Osteoblast (primary cell): ENCODE measurements at places on chromosomes 2 and 18. TPM values are rescaled to one million over a fixed set of nuclear protein-coding genes. Genes with fewer than 3 reads are reported as not detected.

- no peak for DNase-seq
- H3K4me1 ChIP-seq, result no peaks in the 10 kb centered on the region
- no peaks in the 10 kb centered on the region for H3K27me3 ChIP-seq
Observed at GRCh38 chr2:62340994-62341484, 145.1 kb downstream of the B3GNT2 start.

DNA sequence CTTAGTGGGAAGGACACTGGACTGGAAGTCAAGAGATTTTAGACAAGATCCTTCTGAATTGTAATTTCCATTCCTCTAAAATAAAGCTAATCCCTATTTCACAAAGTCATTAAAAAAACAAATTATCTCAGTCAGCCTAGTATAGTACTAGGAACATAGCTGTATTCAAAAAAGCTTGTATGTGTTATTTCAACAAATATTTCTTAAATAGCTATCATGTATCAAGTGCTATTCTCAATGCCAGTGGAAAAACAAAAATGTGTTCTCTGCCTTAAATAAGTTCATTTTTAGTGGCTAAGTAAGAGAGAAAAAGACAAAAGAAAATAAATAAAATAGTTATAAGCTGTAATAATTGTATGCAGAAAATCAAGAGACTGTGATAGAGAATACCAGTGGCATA, 541.8 kb upstream of the CDH2 start:
- no peak overlapping the region for H3K27ac ChIP-seq
- H3K36me3 ChIP-seq, result no peaks in the 10 kb centered on the region
- no peak for DNase-seq
- H3K4me3 ChIP-seq, result no peak overlapping the region
- no peaks in the 10 kb centered on the region for H3K4me1 ChIP-seq

GRCh38 chr18:44473394-44474066, 207.2 kb upstream of the SETBP1 start:
- no peak overlapping the region for H3K4me3 ChIP-seq
- H3K27me3 ChIP-seq, result no peaks in the 10 kb centered on the region
- no peak overlapping the region for H3K27ac ChIP-seq
- DNase-seq, result no peak
- H3K36me3 ChIP-seq, result no peaks in the 10 kb centered on the region

- peaks cover 42% of the 10 kb centered on the region for H3K4me1 ChIP-seq
- H3K27me3 ChIP-seq, result no peaks in the 10 kb centered on the region
- no peaks in the 10 kb centered on the region for H3K36me3 ChIP-seq
- H3K27ac ChIP-seq, result peak overlapping the region; percentile 81
- peak; percentile 90 for DNase-seq
Observed at GRCh38 chr18:9101730-9102507, 580 bp upstream of the NDUFV2 start.

DNA sequence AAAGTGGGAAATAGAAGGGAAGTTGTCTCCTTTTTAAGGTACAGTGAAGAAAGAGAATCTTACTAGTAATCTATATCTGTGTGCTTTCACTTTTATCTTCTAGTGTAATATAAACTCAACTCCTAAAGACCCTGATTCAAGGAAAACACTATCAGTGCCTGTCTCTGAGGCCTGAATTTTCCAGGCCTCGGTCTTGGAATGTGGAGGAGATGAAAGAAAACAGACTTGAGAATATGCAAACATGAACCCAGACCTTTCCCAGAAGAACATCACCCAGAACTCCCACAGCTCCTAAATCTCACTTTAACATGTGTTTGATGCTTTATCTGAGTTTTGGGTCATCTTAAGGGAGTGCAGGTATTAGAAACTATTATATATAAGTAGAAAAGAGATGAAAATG, 51.8 kb downstream of the EPB41L5 start:
- DNase-seq, result peak; percentile 18
- H3K4me1 ChIP-seq, result no peaks in the 10 kb centered on the region
- no peaks in the 10 kb centered on the region for H3K27me3 ChIP-seq

DNA sequence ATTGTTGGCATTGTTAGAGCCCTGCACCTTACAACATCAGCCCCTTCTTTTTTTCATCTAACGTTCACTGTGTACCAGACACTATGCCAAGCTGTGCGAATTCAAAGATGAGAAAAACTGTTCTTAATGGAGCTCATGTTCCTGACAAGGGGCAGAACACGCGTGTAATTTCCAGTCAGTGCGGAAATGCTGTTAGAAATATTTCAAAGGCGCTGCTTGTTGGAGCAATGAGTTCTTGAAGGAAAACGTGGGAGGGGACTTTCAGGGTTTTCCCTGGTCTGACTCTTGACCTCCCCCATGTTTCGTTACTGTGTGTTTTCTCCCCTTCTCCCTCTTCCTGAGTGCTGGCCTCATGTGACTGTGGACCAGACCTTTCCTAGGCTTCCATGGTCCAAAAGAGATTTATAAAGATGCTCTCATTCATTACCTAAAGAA, 1.5 kb downstream of the MTHFD2 start:
- peak overlapping the region; percentile 98 for H3K4me3 ChIP-seq
- peaks cover 11% of the 10 kb centered on the region for H3K36me3 ChIP-seq
- H3K27ac ChIP-seq, result peak overlapping the region; percentile 95
- no peaks in the 10 kb centered on the region for H3K27me3 ChIP-seq

Gene FSIP2
- under 0.01 TPM in 2 replicates for total RNA-seq

- no peaks in the 10 kb centered on the region for H3K36me3 ChIP-seq
- H3K27me3 ChIP-seq, result no peaks in the 10 kb centered on the region
- H3K4me3 ChIP-seq, result no peak overlapping the region
- no peaks in the 10 kb centered on the region for H3K4me1 ChIP-seq
- DNase-seq, result no peak
Observed at GRCh38 chr18:24633121-24633520, 172.7 kb downstream of the HRH4 start.

- peaks cover 36% of the 10 kb centered on the region for H3K27me3 ChIP-seq
- H3K27ac ChIP-seq, result no peak overlapping the region
- no peak overlapping the region for H3K4me3 ChIP-seq
- H3K36me3 ChIP-seq, result no peaks in the 10 kb centered on the region
- H3K4me1 ChIP-seq, result no peaks in the 10 kb centered on the region
Observed at GRCh38 chr2:25176138-25176537, 7.8 kb upstream of the POMC start.

DNA sequence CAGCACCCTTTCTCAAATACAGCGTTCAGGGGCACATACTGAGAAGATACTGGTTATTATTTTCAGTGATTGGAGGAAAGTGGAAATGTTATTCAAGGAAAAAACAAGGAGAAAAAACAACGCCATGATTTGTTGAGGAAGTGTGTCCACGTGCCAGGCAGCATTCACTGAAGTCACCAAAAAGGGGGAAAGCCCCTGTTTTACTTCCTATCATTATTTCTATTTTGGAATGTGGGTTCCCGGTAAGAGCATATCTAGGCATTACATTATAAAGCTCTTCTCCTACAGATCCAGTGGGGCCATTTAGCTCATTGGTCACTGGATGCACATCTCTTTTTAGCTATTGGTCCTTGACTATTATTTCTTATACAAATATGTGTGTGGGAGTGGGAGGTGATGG, 518.7 kb downstream of the TXNL1 start:
- H3K4me1 ChIP-seq, result peaks cover 18% of the 10 kb centered on the region
- no peak for DNase-seq
- no peak overlapping the region for H3K4me3 ChIP-seq
- no peaks in the 10 kb centered on the region for H3K36me3 ChIP-seq

DNA sequence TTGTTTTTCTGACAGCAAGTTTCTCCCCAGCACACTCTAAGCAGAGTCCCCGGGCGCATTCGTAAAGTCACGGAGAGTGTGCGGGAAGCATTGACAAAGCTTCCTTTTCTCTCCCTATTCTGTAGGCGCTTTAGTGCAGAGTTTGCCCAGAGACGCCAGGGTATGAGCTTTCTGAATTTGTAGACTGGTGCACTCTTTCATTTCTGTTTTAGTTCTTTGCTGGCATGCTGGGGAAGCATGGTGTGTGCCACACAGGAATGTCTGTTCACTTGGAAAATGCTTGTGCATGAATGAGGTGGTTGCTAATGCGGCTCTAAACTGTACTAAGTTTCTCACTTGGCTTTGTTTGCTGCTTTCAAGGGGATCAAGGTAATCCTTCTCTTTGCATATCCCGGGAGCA, 102.6 kb downstream of the RTN4 start:
- no peak overlapping the region for H3K27ac ChIP-seq
- peaks cover 27% of the 10 kb centered on the region for H3K4me1 ChIP-seq
- H3K27me3 ChIP-seq, result no peaks in the 10 kb centered on the region
- no peaks in the 10 kb centered on the region for H3K36me3 ChIP-seq

DNA sequence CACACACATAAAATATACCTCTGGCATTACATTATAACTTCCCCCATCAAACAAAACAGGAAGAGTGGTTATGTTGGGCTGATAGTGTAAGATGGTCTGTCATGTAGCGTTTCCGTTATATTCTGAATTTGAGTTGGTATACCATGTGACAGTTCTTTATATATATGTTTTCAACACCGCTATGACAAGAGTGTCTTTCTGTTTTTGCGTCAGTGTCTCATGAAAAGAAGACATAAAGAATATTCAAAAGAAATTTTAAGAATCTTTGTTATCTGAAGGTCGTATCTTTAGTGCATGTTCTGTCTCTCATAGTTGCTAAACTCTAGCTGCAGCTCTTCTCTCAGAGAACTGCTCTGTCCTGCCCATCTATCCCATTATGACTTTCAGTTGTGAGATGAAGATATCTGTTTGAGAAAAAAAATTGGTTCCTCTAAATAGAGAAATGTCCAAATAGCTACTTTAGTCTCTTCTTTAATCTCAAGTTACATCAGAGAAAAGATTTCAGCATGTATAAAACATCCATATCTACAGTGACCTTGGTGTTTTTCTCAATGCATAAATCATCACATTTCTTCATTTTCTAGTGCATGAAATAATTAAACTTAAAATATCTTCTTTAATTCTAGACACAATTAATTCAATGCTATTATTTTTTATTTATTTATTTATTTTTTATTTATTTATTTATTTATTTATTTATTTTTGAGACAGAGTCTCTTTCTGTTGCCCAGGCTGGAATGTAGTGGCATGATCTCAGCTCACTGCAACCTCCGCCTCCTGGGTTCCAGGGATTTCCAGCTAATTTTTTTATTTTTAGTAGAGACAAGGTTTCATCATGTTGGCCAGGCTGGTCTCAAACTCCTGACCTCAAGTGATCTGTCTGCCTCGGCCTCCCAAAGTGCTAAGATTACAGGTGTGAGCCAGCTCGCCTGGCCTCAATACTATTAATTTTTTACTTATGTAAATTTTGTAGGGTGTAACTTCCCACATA, 24.3 kb upstream of the PSME4 start:
- H3K36me3 ChIP-seq, result no peaks in the 10 kb centered on the region
- no peaks in the 10 kb centered on the region for H3K27me3 ChIP-seq
- no peak overlapping the region for H3K4me3 ChIP-seq
- no peaks in the 10 kb centered on the region for H3K4me1 ChIP-seq
- no peak overlapping the region for H3K27ac ChIP-seq

DNA sequence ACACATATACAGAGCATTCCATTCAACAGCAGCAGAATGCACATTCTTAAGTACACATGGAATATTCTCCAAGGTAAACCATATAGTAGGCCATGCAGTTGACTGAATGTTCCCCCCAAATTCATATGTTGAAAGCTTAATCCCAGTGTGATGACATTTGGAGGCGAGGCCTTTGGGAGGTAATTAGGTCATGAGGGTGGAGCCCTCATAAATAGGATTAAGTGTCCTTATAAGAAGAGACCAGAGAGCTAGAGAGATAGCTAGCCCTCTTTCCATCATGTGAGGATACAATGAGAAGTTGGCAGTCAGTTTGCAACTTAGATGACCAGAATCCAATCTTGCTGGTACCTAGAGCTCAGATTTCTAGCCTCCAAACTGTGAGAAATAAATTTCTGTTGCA, 27.6 kb downstream of the TMEM185B start:
- H3K36me3 ChIP-seq, result no peaks in the 10 kb centered on the region
- H3K27me3 ChIP-seq, result peaks cover 3% of the 10 kb centered on the region
- DNase-seq, result no peak
- H3K27ac ChIP-seq, result no peak overlapping the region

GRCh38 chr2:190716176-190716807, 67.4 kb downstream of the NAB1 start:
- no peaks in the 10 kb centered on the region for H3K36me3 ChIP-seq
- peaks cover 14% of the 10 kb centered on the region for H3K4me1 ChIP-seq
- no peak overlapping the region for H3K4me3 ChIP-seq
- DNase-seq, result no peak

Gene CAPN14
- under 0.01 TPM in 2 replicates for total RNA-seq

- no peaks in the 10 kb centered on the region for H3K27me3 ChIP-seq
- peak; percentile 68 for DNase-seq
- no peaks in the 10 kb centered on the region for H3K36me3 ChIP-seq
- peaks cover 7% of the 10 kb centered on the region for H3K4me1 ChIP-seq
- no peak overlapping the region for H3K27ac ChIP-seq
Observed at GRCh38 chr2:67840460-67841068, 222.2 kb downstream of the C1D start.

DNA sequence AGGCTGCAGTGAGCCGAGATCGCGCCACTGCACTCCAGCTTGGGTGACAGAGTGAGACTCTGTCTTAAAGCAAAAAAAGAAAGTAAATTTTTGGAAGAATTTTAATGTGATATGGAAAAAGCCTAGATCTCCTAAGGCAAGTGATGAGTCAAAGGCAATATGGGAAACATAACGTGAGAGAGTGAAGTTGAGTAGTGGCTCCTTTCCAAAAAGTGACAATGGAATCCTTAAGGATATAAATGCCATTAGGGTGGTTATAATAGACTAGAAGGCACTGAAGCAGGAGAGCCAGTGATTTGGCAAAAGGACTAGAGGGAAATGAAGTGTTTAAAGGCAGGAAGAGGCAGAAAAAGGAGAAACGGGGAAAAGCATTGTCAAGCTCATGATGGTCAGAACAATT, 25.6 kb downstream of the ARHGAP28 start:
- no peak overlapping the region for H3K4me3 ChIP-seq
- no peak for DNase-seq
- H3K27me3 ChIP-seq, result peaks cover 3% of the 10 kb centered on the region
- H3K36me3 ChIP-seq, result no peaks in the 10 kb centered on the region

GRCh38 chr2:151261231-151261976, at the start of gene RBM43:
Gene RBM43 (minus strand): TSS chr2:151261863. CDS start chr2:151261727, 136 bp downstream.
- peaks cover 8% of the 10 kb centered on the region for H3K4me1 ChIP-seq
- H3K36me3 ChIP-seq, result no peaks in the 10 kb centered on the region
- peak; percentile 97 for DNase-seq
- peak within 1 kb of the TSS; percentile 78 for H3K27ac ChIP-seq

- H3K36me3 ChIP-seq, result peaks cover 72% of the 10 kb centered on the region
- no peak overlapping the region for H3K4me3 ChIP-seq
- peak overlapping the region; percentile 34 for H3K27ac ChIP-seq
- no peaks in the 10 kb centered on the region for H3K27me3 ChIP-seq
Observed at GRCh38 chr2:181916726-181917718, 25.5 kb downstream of the ITPRID2 start.

Gene PRKAG3
- under 0.01 and 0.29 TPM in 2 replicates for total RNA-seq

DNA sequence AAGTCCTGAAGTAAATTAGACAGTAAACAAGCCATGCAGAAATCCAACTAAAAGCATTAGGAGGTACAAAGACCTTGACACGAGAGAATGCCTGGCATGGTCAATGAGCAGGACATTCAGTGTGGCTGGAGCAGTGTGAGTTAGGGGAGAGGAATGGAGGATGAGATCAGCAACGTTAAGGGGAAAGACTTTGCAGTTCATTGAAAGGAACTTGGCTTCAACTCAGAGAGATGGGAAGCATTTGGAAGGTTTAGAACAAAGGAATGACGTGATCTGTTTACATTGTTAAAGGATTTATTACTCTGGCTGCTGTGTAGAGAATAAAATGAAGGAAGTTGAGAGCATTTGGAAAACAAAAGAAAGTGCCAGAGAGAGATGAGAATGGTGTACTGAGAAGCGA, 621.3 kb downstream of the XIRP2 start:
- H3K27me3 ChIP-seq, result no peaks in the 10 kb centered on the region
- no peaks in the 10 kb centered on the region for H3K4me1 ChIP-seq

Gene ARID5A
- 7.6 and 9.7 TPM in 2 replicates for total RNA-seq
